CD4-positive, alpha-beta T cell (primary cell): ENCODE measurements at places on chromosomes 12 and 14. TPM values are rescaled to one million over a fixed set of nuclear protein-coding genes. Genes with fewer than 3 reads are reported as not detected.

Gene HELB
- 33.8 TPM for total RNA-seq

Gene HOXC10
- total RNA-seq, result not detected

Gene KRT79
- total RNA-seq, result not detected

Gene CPNE6
- not detected for total RNA-seq

Gene BEGAIN
- total RNA-seq, result 1.5 TPM

Gene AKAP3
- total RNA-seq, result 2.0 TPM

- H3K36me3 ChIP-seq, result peaks cover 8% of the 10 kb centered on the region
- H3K27ac ChIP-seq, result no peak overlapping the region
- no peak for DNase-seq
- peaks cover 6% of the 10 kb centered on the region for H3K27me3 ChIP-seq
These were observed 10.2 kb downstream of the TRMT61A start for GRCh38 chr14:103539056-103539825.

DNA sequence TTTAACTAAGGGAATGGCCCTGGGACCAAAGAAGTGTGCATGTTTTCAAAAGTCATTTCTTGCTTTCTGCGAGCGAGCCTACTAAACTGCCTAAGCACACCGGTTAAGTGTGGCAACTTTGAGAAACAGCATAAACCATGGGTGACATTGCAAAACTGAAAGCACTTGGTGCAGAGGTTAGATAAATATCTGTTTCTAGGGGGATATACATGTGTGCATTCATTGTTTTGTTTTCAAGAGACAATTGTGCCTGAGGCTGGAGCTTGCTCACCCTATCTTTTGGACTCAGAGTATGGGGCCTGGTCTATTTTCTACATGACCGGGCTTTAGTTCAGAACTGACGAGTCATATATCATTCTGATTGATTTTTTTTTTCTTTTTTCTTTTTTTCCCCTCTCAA lies 923.4 kb downstream of the NRXN3 start:
- DNase-seq, result no peak
- no peak overlapping the region for H3K27ac ChIP-seq
- H3K27me3 ChIP-seq, result no peaks in the 10 kb centered on the region
- H3K4me1 ChIP-seq, result no peaks in the 10 kb centered on the region

GRCh38 chr12:49966511-49967041 lies 4.9 kb downstream of the AQP5 start:
- DNase-seq, result no peak
- no peak overlapping the region for H3K4me3 ChIP-seq
- no peak overlapping the region for H3K27ac ChIP-seq
- H3K36me3 ChIP-seq, result no peaks in the 10 kb centered on the region
- H3K27me3 ChIP-seq, result peaks cover 46% of the 10 kb centered on the region
- H3K4me1 ChIP-seq, result peaks cover 17% of the 10 kb centered on the region

GRCh38 chr14:100488057-100488456 lies 99.2 kb downstream of the BEGAIN start:
- H3K27me3 ChIP-seq, result no peaks in the 10 kb centered on the region
- peaks cover 10% of the 10 kb centered on the region for H3K4me1 ChIP-seq
- H3K27ac ChIP-seq, result no peak overlapping the region
- H3K36me3 ChIP-seq, result peaks cover 6% of the 10 kb centered on the region
- H3K4me3 ChIP-seq, result no peak overlapping the region

GRCh38 chr12:104966677-104967076 lies 8.6 kb upstream of the SLC41A2 start:
- H3K36me3 ChIP-seq, result no peaks in the 10 kb centered on the region
- no peaks in the 10 kb centered on the region for H3K4me1 ChIP-seq
- H3K27ac ChIP-seq, result no peak overlapping the region
- no peak for DNase-seq

DNA sequence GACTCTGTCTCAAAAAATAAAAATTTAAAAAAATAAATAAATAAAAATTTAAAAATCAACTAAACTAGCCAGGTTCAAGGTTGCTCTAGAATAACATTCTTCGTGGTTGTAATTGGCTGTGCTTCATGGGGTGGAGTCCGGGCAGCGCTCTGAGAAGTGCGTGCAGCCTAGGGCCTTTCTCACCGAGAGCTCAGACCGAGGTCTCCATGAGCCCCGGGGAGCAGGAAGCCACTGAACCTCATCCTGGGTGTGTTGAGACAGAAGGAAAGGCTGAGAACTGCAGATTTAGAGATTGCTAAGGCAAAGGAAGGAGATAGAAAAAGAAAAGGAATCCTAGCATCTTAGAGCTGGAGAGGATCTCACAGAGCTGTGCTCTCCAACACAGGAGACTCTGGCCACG lies 14.7 kb downstream of the P2RX4 start:
- peaks cover 62% of the 10 kb centered on the region for H3K4me1 ChIP-seq
- H3K27ac ChIP-seq, result no peak overlapping the region
- peak; percentile 57 for DNase-seq
- no peak overlapping the region for H3K4me3 ChIP-seq

DNA sequence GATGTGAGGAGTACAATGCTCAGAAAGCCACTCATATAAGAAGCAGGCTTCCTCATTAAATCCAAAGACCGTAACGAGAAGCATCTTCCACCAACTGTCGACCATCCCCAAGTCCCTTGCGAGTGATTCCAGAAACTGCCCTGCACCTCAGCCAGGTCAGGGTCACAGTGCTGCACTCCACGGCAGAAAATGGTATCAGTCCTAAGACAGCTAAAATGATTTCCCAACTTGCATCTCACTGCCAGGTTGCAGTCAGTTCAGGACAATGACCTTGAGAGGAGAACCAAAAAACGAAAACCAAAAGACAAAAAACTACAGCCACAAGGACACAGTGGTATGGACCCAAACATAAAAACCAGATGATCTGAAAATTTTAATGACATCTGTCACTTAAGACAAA lies 20.6 kb downstream of the SBNO1 start:
- peaks cover 82% of the 10 kb centered on the region for H3K36me3 ChIP-seq
- no peaks in the 10 kb centered on the region for H3K27me3 ChIP-seq

DNA sequence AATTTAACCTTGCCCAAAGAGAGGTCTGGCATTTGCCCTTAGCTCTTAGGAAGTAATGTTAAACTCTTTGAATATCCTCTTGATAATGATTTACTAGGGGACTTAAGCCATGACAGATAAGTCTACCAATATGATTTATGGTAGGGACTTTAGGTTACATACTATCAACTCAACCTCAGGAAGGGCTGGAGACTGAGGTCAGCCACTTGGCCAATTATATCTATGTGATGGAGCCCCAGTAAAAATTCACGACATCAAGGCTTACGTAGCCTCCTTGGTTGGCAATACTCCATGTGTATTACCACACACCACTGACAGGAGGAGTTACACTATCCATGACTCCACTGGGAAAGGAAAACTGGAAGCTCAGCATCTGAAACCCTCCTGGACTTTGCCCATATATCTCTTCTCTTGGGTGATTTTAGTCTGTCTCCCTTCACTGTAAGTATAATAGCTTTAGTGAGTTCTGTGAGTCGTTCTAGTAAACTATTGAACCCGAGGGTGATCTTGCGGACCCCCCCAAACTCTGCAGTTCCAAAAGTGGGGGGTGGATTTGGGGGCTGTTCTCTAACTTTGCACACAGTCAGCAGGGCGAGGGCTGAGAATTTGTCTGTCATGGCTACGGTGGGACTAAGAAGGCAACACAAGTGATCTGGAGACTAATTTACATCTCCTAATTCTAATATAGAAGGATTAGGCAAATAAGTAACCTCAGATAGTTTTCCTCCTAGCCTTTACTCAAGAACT lies 62.3 kb downstream of the R3HDM2 start:
- DNase-seq, result no peak
- H3K27me3 ChIP-seq, result no peaks in the 10 kb centered on the region

DNA sequence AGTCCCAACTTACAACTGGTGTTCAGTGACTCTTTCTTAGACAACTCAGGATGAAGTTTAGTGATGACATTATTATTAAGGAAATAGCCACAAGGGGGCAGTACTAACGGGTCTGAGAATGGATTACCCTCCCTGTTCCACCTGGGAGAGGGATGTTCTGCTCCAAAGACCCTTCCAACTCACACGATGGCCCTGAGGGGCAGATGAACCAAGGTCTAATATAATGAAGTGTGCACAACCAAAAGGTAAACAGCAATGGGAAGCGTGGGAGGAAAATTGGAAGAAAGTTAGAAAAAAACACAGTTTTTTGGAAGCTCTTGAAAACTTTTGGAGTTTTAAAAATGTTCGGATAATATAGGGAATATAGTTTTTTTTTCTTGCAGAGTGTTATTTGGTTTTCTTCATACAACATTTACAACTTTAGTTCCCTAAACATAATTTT lies 24.0 kb downstream of the FGF6 start:
- DNase-seq, result peak; percentile 70
- H3K27ac ChIP-seq, result no peak overlapping the region
- H3K36me3 ChIP-seq, result no peaks in the 10 kb centered on the region
- no peak overlapping the region for H3K4me3 ChIP-seq
- H3K4me1 ChIP-seq, result no peaks in the 10 kb centered on the region

DNA sequence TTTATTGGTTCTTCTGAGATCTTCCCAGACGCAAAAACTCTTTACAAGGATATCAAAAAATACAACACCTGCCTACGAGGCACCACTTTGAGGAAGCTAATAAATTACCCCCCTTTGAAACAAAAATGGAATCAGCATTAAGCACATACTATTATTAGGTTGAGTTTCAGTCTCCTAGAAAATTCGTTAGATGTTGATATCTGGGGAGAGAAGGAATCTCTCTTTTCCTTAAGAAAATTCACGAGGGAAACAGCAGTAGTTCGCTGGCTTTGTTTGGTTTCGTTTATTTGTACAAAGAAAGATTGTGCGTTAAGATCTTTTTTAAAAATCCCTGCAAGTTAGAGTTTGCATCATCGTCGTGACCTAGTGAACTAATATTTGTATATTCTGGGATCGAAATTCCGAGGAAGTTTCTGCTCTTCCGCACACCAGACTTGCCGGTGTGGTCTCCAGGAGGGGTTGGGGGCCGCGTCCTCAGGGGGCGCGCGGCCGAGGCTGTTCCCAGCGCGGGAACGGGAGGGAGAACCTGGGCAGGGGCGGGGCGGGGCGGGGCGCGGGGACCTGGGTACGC lies 12.1 kb downstream of the NKX2-1 start:
- H3K27me3 ChIP-seq, result peaks cover 91% of the 10 kb centered on the region
- peaks cover 5% of the 10 kb centered on the region for H3K4me1 ChIP-seq
- H3K27ac ChIP-seq, result no peak overlapping the region
- H3K4me3 ChIP-seq, result no peak overlapping the region
- no peak for DNase-seq

GRCh38 chr12:108587826-108588225 lies 10.1 kb downstream of the TMEM119 start:
- H3K4me3 ChIP-seq, result no peak overlapping the region
- H3K4me1 ChIP-seq, result no peaks in the 10 kb centered on the region
- DNase-seq, result no peak
- no peak overlapping the region for H3K27ac ChIP-seq

DNA sequence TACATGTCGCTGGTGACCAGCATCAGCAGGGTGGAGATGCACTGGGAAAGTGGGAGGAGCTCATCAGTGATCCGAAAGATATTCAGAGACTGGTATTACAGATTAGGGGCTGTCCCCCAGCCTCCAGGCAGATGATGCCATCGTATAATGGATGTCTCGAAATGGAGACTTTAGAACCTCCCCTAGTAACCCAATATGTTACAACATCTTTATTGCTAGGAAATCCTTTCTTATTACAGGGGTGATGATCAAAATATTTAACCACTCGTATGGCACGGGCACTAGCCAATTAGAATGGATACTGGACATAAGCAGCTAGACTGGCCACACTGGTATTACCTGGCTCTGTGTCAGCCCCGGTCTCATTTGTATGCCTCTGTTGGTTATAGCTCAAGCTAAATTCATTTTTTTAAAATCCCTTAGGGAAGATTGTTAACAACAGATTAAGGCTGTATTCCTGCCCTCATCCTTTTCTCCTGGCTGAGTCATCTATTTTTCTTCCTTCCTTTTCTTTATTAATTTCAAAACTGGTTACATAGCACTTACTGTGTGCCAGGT lies 10.8 kb upstream of the CEBPE start:
- H3K36me3 ChIP-seq, result no peaks in the 10 kb centered on the region
- no peak overlapping the region for H3K27ac ChIP-seq
- peaks cover 2% of the 10 kb centered on the region for H3K4me1 ChIP-seq
- no peak overlapping the region for H3K4me3 ChIP-seq

- H3K36me3 ChIP-seq, result no peaks in the 10 kb centered on the region
- no peak overlapping the region for H3K27ac ChIP-seq
- no peak for DNase-seq
- H3K4me3 ChIP-seq, result no peak overlapping the region
- no peaks in the 10 kb centered on the region for H3K4me1 ChIP-seq
These were observed 110.9 kb downstream of the PAH start for GRCh38 chr12:102806110-102806509.

DNA sequence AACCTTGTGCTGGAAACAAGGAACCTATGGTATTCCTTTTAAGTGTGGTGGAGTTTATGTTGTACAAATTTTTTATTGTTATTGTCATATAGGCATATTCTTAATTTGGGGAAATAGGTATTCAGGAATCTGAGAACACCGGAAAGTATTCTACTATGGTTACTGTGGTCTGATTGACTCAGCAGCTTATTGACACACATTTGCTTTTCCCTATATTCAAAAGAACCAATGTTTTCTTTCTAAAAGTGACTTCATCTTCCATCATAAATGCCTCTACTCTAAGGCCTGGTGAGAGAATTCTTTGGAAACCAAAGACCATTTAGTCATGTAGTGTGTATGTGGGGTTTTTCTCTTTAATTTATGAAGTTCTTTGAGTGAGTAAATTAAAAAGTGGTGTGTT lies 474.8 kb downstream of the TMTC2 start:
- no peaks in the 10 kb centered on the region for H3K4me1 ChIP-seq

DNA sequence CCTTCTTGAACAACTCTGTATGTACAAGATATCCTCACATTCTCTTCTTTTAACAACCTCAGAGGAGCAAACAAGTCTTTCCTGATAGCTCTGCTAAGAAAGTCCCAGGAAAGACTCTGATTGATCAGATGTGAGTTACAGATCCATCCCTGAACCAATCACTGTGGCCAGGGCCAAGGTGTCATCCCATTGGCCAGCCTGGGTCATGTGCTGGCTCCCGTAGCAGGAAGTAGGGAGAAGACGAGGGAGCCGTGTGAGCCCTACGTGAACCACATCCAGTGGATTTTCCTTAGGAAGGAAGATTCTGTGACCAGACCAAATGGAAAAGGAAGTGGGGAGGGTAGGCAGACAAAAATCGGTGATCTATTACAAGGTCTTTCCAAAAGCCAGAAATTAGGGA lies 5.6 kb downstream of the P2RX7 start:
- peaks cover 17% of the 10 kb centered on the region for H3K4me1 ChIP-seq
- H3K27ac ChIP-seq, result no peak overlapping the region
- H3K27me3 ChIP-seq, result no peaks in the 10 kb centered on the region
- no peak overlapping the region for H3K4me3 ChIP-seq
- H3K36me3 ChIP-seq, result no peaks in the 10 kb centered on the region

DNA sequence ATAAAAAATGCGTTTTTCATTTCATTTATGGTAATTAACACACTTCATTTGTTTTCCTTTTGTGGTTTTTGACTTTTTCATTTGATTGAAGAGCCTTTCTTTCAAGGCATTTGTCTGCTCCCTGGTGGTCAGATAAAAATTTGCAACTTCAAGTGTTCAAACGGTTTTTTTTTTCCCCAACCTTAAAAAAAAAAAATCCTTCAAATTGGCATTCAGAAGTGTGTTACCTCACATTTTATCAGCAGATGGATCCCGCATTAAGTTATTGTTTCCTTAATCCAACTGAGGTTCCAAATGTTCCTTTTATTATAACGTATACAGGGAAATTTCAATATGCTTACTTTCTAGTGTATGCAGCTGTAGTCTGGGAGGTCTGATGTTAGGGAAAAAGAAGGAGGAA lies 47.2 kb downstream of the MYF5 start:
- H3K27ac ChIP-seq, result no peak overlapping the region
- no peaks in the 10 kb centered on the region for H3K36me3 ChIP-seq
- H3K27me3 ChIP-seq, result no peaks in the 10 kb centered on the region

- DNase-seq, result no peak
- H3K4me1 ChIP-seq, result peaks cover 67% of the 10 kb centered on the region
- H3K4me3 ChIP-seq, result no peak overlapping the region
- H3K36me3 ChIP-seq, result no peaks in the 10 kb centered on the region
- no peaks in the 10 kb centered on the region for H3K27me3 ChIP-seq
These were observed 7.1 kb downstream of the ASB2 start for GRCh38 chr14:93969082-93969828.
